SJCRH30 (cell line): ENCODE measurements at places on chromosomes 12 and 14. TPM values are rescaled to one million over a fixed set of nuclear protein-coding genes. Genes with fewer than 3 reads are reported as not detected.

DNA sequence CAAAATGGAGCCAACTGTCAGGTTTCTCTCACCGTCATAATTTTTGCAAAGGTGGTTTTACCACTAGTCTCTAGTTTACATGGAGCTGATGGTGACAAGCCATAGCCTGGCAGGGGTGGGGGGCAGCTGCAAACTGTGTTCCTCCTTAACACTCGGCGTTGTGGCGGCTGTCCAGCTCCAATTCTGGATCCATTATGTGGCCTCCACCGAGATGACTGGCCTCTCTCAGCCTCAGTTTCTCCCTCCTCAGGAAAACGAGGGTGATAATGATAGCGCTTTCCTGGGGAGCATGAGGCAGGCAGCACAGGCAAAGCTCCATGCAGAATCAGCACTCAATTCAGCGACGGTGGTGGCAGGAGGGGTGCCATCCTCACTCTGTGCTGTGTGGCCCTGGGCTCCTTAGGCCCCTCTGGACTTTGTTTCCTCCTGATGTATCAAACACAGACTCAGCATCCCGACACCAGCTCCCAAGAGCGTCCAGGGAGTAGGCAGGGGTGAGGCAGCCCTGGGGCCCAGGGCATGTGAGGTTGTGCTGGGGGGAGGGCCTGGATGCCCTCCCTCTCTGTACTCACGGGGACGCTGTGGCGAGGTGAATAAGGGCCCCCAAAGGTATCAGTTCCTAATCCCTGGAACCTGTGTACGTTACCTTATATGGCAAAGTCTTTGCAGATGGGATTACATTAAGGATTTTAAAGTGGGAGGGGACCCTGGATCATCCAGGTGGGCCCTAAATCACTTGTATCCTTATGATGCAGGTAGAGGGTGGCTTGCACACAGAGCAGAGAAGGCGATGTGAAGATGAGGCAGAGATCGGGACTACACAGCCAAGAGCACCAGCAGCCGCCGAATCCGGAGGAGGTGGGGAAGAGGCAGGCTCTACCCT, 46.8 kb upstream of the EIF5 start:
- H3K4me3 ChIP-seq: no peak overlapping the region
- no peak for DNase-seq
- no peaks in the 10 kb centered on the region for H3K36me3 ChIP-seq

DNA sequence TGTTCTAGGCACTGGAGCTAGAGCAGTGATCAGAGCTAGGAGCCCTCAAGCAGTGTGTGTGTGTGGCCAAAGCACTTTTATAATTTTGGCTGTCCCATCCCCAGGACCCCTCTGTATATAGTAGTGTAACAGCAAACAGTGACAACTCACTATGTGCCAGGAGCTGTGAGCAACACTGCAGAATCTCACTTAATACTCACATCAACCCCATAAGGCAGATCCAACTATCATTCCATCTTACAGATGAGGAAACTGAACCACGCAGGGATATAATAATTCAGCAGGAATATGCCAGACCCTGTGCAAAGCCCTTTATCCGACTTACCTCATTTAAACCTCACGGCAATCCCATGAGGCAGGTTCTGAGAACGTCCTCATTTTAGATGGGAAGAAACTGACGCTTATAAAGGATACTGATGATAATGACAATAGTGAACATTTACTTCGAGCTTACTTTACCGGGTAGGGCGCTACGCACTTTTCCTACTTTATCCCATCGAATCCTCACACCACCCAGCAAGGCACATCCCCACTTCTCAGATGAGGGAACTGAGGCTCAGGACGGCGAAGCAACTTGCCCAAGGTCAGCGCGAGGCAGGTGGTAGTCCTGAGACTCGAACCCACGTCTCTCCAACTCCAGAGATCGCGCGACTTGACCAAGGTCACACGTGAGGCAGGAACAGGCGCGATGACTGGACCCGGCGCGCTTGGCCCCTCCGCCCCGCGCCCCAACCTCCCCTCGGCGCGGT, 687 bp downstream of the RAB35 start:
- H3K4me3 ChIP-seq: peak overlapping the region; percentile 81
- H3K27ac ChIP-seq: no peak overlapping the region
- H3K27me3 ChIP-seq: no peaks in the 10 kb centered on the region
- no peaks in the 10 kb centered on the region; the same call in 1 of the 2 replicates for H3K36me3 ChIP-seq

Gene AGAP2
- 38.6 and 39.7 TPM in 2 replicates for total RNA-seq

Gene HOXC12
- not detected in 2 replicates for total RNA-seq
